ENCODE measurements at places on chromosomes 16 and 17. TPM values are rescaled to one million over a fixed set of nuclear protein-coding genes. Genes with fewer than 3 reads are reported as not detected.

DNA sequence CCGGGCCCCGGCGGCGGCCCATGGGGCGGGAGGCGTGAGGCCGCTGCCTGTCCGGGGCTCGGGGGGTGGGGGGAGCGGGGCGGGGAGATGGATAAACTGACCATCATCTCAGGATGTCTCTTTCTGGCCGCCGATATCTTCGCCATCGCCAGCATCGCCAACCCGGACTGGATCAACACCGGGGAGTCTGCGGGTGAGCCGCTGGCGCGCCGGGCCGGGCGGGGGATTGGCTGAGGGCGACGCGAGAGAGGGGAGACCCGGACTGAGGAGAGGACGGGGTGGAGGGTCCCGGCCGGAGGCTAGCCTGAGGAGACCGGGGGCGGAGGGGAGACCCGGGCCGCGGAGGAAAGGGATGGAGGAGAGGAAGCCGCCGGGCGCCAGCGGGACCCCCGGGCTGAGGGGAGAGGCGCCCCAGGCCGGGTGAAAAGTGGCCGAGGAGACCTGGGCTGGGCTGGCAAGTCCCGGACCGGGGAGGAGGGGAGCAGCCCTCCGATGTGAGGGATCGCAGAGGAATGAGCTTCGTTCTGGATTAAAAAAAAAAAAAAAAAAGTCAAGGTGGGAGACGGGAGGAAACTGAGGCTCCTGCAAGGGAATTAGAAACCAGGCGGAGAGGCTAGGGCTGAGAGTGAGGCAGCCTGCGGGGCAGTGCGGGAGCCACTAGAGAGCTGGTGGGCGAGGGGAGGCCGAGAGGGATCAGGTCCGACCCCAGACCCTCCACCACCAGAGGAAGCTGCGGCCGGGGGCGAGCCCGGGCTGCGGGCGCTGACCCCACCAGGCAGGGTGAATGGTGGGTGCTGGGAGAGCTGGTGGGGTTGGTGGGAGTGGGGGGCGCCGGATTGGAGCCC, 526 bp downstream of the MOSMO start:
- DNase-seq = peak; percentile 52
- H3K4me3 ChIP-seq = peak overlapping the region; percentile 85
- no peaks in the 10 kb centered on the region for H3K27me3 ChIP-seq

DNA sequence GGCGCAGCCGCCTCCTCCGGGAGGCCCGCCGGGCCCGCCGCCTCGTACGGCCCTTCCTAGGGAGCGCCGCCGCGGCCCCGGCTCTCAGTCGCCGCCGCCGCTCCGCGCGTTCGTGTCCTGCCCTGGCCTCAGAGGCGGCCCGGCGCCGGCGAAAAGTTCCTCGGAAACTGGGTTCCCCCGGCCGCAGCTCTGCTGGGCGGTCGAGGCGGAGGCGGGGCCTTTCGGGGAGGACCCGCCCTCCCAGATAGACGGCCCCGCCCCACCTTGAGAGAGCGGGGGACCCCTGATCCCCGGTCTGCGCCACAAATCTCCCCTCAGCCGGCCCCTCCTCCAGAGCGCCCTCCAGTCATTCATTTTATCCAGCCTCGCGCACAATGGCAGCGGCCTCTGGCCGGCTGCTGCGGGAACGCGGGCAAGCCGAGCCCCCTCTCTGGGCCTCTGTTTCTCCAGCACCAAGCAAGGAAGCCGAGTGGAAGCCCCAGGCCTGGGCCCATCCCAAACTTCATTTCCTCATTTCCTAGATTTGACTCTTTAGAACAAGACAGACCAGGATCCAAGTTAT, at the start of gene SREBF1:
SREBF1 (minus strand) TSS at position 169 of the 562 bp plus-strand sequence. CDS start 169 bp downstream, outside the sequence.
- no peaks in the 10 kb centered on the region for H3K27me3 ChIP-seq
- H3K4me1 ChIP-seq = peaks cover 74% of the 10 kb centered on the region
- peak within 1 kb of the TSS; percentile 85 for H3K4me3 ChIP-seq
- peak within 1 kb of the TSS; percentile 95 for H3K27ac ChIP-seq

DNA sequence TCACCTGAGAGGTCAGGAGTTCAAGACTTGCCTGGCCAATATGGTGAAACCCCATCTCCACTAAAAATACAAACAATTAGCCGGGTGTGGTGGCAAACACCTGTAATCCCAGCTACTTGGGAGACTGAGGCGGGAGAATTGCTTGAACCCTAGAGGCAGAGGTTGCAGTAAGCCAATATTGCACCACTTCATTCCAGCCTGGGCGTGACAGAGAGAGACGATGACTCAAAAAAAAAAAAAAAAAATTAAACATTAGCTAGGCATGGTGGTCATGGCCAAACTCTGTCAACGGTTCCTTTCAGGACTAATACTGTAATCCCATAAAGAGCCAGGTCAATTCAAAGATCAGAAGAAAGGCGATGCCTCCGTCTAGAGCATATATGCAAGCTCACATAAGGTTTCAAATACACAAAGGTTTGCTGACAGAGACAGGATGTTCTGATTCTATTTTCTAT, 2.4 kb downstream of the RNF157 start:
- H3K27me3 ChIP-seq = peaks cover 3% of the 10 kb centered on the region
- H3K4me1 ChIP-seq = peaks cover 66% of the 10 kb centered on the region
- H3K36me3 ChIP-seq = peaks cover 42% of the 10 kb centered on the region

DNA sequence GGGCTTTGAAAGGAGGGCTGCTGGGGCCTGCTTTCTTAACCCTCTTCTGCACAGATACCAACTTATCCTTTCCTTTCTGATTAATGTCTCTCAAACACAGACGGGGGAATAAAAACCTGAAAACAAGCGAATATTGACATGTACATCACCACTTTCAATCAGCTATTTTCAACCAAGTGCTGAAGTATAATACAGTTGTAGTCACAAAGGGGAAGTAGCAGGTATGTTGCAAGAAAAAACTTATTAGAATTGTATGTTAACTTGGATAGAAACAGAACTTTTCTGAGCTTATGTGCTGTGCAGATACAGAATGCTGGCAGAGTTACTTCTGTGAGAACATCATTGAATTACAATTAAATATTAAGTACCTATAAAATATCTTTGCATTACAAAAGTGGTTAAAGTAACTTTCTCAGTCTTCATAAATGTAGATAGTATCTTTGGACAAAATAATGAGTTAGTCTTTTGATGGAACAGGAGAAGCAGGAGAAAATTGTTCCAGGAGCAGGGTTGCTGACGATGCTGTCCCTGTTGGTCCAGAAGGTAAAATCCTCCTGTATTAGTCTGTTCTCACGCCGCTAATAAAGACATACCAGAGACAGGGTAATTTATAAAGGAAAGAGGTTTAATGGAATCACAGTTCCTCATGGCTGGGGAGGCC, 59.5 kb downstream of the RPTOR start:
- H3K4me1 ChIP-seq = peaks cover 53% of the 10 kb centered on the region
- no peak overlapping the region for H3K4me3 ChIP-seq
- no peak for DNase-seq

DNA sequence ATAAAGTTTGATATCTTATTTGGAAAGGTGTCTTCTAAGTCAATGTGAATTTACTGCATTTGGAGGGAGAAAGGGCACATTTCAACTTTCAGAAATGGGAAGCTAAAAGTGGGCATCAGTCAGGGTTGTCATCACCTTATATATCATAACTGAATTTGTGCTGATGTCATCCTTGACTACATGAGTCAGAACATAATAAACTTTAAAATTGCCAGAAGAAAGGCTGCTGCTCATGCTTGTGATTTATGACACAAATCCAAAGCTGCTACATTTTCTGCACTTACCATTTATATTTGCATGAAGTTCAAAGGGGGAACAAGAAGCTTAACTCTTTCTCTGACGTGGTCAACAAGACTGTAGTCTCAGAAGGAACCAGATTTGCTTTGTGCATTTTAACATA, 196.6 kb downstream of the UTP18 start:
- H3K4me3 ChIP-seq = no peak overlapping the region
- DNase-seq = no peak
- H3K4me1 ChIP-seq = no peaks in the 10 kb centered on the region
- H3K36me3 ChIP-seq = no peaks in the 10 kb centered on the region
- H3K27me3 ChIP-seq = no peaks in the 10 kb centered on the region

- no peak overlapping the region for H3K4me3 ChIP-seq
- H3K4me1 ChIP-seq = no peaks in the 10 kb centered on the region
- no peak overlapping the region for H3K27ac ChIP-seq
- H3K27me3 ChIP-seq = no peaks in the 10 kb centered on the region
These were observed 1537.1 kb upstream of the GOT2 start for GRCh38 chr16:60271025-60271771.

- DNase-seq = peak; percentile 9
- no peaks in the 10 kb centered on the region for H3K4me1 ChIP-seq
- H3K27ac ChIP-seq = no peak overlapping the region
- peaks cover 2% of the 10 kb centered on the region for H3K36me3 ChIP-seq
These were observed 54.4 kb upstream of the RPL38 start for GRCh38 chr17:74148901-74149596.

- H3K27me3 ChIP-seq = peaks cover 12% of the 10 kb centered on the region
- no peak overlapping the region for H3K27ac ChIP-seq
- H3K36me3 ChIP-seq = no peaks in the 10 kb centered on the region
These were observed 11.5 kb upstream of the MMD start for GRCh38 chr17:55433029-55433628.

Gene VASN
- total RNA-seq = not detected

Gene HOXB6
- 0.58 TPM for total RNA-seq

Gene BFAR
- total RNA-seq = 65.0 TPM

DNA sequence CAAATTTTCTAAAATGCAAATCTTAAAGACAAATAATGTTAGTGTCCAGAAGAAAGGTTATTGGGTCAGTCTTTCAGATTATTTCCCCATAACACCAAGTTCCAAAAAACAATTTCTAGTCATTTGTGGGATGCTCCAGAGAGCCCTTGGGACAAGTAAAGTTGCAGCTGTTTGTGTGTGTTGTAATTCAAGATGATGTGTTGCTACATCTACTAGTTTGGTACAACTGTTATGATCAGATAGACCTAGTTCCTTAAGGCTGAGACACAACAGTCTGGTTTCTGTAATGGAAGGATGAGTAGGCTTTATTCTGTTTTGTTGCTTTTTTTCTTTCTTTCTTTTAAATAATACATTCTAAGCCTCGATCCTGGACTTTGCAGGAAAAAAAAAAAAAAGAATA, 41.9 kb downstream of the PIGL start:
- no peaks in the 10 kb centered on the region for H3K27me3 ChIP-seq
- no peak for DNase-seq
- no peak overlapping the region for H3K4me3 ChIP-seq
- peaks cover 15% of the 10 kb centered on the region for H3K36me3 ChIP-seq
- H3K27ac ChIP-seq = no peak overlapping the region
- H3K4me1 ChIP-seq = peaks cover 6% of the 10 kb centered on the region

GRCh38 chr16:27522173-27522707, 27.5 kb downstream of the GTF3C1 start:
- no peak for DNase-seq
- H3K27ac ChIP-seq = no peak overlapping the region
- no peaks in the 10 kb centered on the region for H3K27me3 ChIP-seq
- H3K36me3 ChIP-seq = peaks cover 23% of the 10 kb centered on the region
- H3K4me1 ChIP-seq = no peaks in the 10 kb centered on the region

Gene PRSS8
- total RNA-seq = not detected

Gene MEOX1
- total RNA-seq = 1.3 TPM

GRCh38 chr16:46756772-46757171, 8.6 kb upstream of the MYLK3 start:
- H3K27me3 ChIP-seq = peaks cover 2% of the 10 kb centered on the region
- H3K4me1 ChIP-seq = no peaks in the 10 kb centered on the region
- no peaks in the 10 kb centered on the region for H3K36me3 ChIP-seq
- no peak overlapping the region for H3K27ac ChIP-seq

GRCh38 chr17:68435876-68436842, 21.1 kb downstream of the WIPI1 start:
- peak overlapping the region; percentile 26 for H3K4me3 ChIP-seq
- H3K27ac ChIP-seq = peak overlapping the region; percentile 98
- H3K4me1 ChIP-seq = peaks cover 50% of the 10 kb centered on the region
- DNase-seq = peak; percentile 91
- H3K36me3 ChIP-seq = peaks cover 53% of the 10 kb centered on the region
- no peaks in the 10 kb centered on the region for H3K27me3 ChIP-seq

Gene CACNG4
- total RNA-seq = not detected

DNA sequence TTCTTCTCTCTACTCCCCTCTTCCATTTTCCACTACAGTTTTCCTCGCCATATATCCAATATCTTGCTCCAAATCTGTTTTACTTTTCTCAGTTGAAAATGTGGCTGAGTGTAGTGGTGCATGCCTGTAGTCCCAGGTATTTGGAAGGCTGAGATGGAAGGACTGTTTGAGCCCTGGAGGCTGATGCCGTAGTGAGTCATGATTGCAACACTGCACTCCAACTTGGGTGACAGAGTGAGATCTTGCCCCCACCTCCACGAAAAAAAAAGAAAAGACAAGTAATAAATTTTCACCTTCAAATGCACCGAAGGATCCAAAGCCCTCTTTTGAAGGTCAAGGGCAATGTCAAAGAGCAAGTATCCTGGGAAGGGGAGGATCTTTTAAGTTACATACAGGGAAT, 592.3 kb downstream of the TMEM114 start:
- H3K27ac ChIP-seq = no peak overlapping the region
- no peaks in the 10 kb centered on the region for H3K27me3 ChIP-seq
- no peak overlapping the region for H3K4me3 ChIP-seq
- no peaks in the 10 kb centered on the region for H3K4me1 ChIP-seq

Gene CLEC18C
- 0.20 TPM for total RNA-seq

Gene CES3
- 2.3 TPM for total RNA-seq

DNA sequence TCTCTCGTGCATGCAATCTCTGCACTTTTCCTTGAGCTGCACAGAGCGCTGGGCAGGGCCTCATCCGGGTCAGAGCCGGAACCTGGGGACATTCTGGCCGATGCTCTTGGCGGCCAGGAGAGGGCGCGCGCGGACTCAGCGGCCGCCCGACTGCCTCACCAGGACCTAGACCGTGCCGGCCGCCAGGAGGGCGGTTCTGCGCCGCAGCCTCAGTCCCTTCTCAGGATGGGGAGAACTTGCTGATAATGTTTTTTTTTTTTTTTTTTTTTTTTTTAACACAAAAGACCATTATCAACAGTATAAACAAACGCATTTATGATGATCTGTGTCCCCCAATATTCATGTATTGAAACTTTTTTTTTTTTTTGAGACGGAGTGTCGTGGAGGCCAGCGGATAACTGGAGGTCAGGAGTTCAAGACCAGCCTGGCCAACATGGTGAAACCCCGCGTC, 8.1 kb upstream of the FLYWCH2 start:
- H3K4me1 ChIP-seq = peaks cover 3% of the 10 kb centered on the region
- H3K27ac ChIP-seq = no peak overlapping the region
- no peaks in the 10 kb centered on the region for H3K27me3 ChIP-seq
- no peak overlapping the region for H3K4me3 ChIP-seq
- H3K36me3 ChIP-seq = no peaks in the 10 kb centered on the region

Gene CPPED1
- total RNA-seq = 21.5 TPM

DNA sequence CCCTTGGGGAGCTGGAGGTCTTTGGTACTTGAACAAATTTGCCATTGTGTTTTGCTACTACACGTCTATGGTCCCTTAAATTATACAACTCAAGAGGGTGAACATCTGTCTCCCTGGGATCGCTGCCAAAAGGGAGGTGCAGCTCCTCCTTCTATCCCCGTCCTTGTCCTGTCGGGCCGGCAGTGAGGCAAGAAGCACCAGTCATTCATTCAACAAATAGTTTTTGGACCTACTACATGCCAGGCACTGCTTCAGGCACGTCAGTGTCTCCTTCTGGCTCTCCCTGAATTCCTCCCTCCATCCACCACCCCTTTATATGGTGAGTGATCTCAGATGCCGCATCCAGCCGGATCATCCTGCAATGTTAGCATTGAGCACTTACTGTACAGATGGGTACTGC, 2.2 kb upstream of the RPL38 start:
- H3K4me3 ChIP-seq = no peak overlapping the region
- H3K27ac ChIP-seq = no peak overlapping the region
- no peak for DNase-seq
- H3K27me3 ChIP-seq = peaks cover 27% of the 10 kb centered on the region
- H3K36me3 ChIP-seq = peaks cover 18% of the 10 kb centered on the region
- peaks cover 24% of the 10 kb centered on the region for H3K4me1 ChIP-seq

GRCh38 chr17:56326001-56326359, 172.7 kb downstream of the ANKFN1 start:
- H3K4me3 ChIP-seq = no peak overlapping the region
- H3K36me3 ChIP-seq = no peaks in the 10 kb centered on the region
- no peaks in the 10 kb centered on the region for H3K4me1 ChIP-seq
- H3K27ac ChIP-seq = no peak overlapping the region
- no peak for DNase-seq
- H3K27me3 ChIP-seq = peaks cover 6% of the 10 kb centered on the region
